Activated gamma-delta T cell (primary cell): ENCODE measurements at places on chromosomes 11 and 22.

DNA sequence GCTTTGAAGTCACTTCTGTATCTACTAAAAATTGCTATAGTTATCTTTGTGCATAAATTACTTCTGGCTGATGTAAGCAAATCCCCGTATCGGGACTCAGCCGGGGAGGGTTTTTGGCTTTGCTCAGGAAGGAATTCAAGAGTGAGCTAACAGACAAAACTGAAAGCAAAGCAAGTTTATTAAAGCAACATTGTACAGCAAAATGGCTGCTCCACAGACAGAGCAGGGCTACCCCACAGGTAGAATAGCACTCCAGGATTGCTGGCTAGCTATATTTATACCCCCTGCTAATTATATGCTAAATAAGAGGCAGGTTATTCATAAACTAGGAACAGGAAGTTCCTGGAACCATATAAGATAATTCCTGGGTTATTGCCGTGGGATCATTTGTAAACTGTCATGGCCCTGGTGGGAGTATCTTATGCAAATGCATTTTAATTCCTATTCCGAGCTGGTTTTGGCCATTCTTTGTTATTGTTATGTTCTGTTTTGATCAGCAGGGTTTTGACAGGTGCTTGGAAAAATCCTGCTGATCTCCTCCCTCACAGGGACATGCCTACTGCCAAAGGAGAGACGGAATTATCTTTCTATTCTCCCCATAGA, 15.2 kb downstream of the MIF start:
- DNase-seq, result no peak

GRCh38 chr11:71235719-71236118, 16.7 kb downstream of the SHANK2 start:
- DNase-seq, result no peak

DNA sequence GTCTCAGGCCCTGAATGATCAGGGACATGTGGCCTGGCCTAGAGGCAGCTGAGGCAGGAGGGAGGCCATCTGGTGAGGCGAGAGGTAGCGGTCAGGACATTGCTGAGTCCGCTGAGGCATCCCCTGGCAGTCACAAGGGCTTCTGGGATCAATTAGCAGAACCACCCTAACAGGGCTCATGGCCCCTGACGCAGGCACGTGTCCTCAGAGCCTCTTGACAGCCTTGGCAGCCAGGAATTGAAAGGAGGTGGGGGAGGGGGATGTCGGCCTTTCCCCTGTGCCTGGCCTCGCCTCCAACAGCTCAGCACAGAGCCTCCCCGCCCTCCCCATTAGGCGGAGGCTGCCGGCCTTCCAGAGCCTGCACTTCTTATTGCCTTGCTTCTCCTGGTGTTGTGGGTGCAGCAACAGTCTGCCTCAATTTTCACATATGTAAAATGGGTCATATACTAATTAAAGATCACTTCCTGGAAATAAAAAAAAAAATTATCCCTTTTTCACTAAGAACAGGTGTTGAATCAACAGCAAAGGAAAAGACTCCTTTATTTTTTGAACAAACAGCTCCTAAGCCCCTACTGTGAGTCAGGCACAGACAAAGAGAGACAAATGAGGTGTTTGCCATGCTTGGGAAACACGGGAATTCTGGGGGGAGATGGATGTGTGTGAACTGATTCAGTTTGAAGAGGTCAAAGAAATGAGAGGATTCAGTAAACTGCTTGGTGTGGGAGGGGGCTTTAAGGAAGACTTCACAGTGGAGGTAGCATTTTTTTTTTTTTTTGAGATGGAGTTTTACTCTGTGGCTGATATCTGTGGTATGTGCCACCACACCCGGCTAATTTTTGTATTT, 55.3 kb downstream of the NFAM1 start:
- DNase-seq, result no peak

GRCh38 chr11:118911880-118912741, 13.6 kb downstream of the BCL9L start:
- DNase-seq, result peak; percentile 66

GRCh38 chr22:41863472-41863871, 30.6 kb downstream of the SREBF2 start:
- no peak for DNase-seq

DNA sequence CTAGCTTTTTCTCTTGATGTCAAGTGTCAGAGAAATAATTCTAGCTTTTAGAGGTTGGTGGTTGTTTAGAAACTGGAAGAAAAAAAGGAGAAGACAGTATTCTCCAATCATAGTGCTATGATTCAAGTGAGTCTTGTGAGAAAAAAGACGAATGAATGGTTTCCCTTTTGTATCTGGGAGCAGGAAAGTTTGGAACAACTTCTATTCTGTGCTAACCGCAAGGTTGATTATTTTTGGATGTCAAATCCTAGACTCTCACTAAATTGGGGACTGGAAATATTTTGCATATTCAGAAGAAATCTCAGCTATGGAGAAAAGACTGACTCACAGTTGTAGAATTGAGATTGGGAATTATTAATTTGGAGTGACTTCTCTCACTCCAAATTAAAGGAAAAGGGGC, 69.2 kb downstream of the SYT13 start:
- DNase-seq, result no peak

DNA sequence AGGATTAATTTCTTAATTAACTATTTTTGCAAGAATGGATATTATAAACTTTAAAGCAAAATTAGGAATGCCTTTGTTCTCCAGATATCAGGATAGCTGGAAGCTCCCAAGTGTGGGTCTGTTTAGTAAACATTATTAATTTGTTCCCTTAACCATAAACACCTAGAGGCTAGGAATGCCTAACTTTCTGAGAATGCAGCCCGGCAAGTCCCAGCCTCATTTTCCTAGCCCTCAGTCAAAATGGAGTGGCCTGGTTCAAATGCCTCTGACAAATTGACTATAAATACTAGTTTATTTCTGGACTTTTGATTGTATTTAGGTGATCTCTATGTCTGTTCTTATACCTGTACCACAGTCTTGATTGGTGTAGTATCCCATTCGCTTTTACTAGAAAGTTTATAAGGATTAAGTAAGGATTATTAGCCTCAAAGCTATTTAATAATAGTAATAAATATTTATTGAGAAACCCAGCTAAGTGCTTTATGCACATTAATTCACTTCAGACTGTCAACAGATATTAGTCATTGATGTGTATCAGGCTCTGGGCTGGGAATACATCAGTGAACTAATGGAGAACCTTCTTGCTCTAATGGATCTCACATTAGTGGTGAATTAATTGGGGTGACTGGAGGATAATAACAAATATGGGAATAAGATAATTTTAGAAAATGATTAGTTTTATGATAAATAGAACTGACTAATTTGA, 25.8 kb downstream of the PPME1 start:
- no peak for DNase-seq

DNA sequence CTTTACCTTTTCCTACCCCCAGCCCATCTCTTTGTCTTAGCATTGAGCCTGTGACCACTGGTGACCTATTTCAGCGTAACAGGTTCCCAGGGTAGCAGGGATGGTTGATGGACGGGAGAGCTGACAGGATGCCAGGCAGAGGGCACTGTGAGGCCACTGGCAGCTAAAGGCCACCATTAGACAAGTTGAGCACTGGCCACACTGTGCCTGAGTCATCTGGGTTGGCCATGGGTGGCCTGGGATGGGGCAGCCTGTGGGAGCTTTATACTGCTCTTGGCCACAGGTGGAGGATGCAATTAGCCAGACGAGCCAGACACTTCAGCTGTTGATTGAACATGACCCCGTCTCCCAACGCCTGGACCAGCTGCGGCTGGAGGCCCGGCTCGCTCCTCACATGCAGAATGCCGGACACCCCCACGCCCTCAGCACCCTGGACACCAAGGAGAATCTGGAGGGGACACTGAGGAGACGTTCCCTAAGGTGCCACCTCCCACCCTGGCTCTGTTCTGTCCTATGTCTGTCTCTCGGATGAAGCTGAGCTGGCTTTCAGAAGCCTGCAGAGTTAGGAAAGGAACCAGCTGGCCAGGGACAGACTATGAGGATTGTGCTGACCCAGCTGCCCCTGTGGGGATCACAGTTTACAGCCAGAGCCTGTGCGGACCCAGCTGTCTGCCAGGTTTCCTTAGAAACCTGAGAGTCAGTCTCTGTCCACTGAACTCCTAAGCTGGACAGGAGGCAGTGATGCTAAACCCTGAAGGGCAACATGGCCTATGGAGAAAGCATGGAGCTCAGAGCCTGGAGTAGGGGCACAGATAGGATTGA, 29.8 kb downstream of the PIK3IP1 start:
- no peak for DNase-seq

- DNase-seq, result no peak
Measured at GRCh38 chr11:116175707-116176106, 597.1 kb downstream of the BUD13 start.

GRCh38 chr11:46674463-46675287, 25.7 kb downstream of the ARHGAP1 start:
- no peak for DNase-seq

DNA sequence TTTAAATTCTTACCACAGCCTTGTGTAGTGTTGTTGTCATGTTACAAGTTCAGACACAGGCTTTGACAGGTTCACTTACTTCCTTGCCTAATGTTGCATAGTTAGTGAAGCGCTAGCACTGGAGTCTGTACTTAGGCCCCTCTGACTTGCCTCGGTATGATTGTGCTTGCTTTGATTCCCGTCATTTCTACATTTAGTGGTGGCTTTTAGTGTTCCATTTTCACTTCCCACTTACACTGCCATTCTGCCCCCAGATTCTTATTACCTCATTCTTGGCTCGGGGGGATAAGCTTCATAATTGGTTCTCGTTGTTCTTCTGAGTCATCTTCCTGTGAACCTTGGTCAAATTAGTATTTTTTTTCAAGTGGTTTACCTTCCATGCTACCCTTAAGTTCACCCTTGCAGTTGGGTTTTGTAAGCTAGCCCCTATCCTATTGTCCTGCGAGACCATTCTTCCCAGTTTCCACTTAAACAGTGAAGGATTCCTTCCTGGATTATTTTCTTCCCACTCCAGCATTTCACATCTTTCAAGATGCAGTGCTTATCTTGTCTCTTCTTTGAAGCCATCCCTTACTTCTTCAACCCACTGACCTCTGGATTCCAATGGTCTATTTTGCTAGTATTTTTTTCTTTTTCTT, 68.7 kb downstream of the DDX10 start:
- DNase-seq, result no peak

- DNase-seq, result no peak
Measured at GRCh38 chr22:30310881-30311771, 15.6 kb downstream of the TBC1D10A start.

- no peak for DNase-seq
Measured at GRCh38 chr11:116519499-116519898, 253.3 kb downstream of the BUD13 start.

DNA sequence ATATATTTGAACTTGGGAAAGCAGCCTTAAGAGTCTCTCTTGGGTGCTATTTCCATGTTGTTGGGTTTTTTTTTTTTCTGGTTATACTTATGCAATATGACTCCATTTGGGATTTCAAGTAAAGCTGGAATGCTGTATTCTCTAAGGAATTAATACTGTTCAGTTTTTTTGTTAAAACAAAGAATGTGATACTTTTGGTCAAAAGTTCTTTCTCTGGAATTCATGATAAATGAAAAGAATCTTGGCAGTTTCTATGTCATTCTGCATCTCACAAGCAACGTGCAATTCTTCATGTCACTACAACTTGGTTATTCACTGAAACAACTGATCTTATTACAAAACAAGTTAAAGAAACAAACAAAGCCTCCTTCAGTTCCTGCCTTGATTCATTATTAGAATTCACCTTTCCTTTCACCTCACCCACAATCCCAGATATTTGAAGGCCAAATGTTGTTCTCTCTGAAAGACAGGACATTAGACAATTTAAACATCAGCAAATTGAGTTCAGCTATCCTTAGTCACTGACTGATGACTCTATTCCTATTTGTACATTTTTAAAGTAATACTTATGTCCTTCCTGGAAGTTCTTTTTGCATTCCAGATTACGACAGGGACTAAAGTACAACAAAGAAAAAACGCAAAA, 176.2 kb downstream of the SBF2 start:
- DNase-seq, result no peak

GRCh38 chr11:118547132-118547531, 16.1 kb downstream of the TMEM25 start:
- DNase-seq, result no peak

GRCh38 chr11:7555052-7555699, 41.4 kb downstream of the PPFIBP2 start:
- DNase-seq, result no peak

GRCh38 chr11:129973068-129973467, 29.6 kb downstream of the PRDM10 start:
- DNase-seq, result no peak

- DNase-seq, result no peak
Measured at GRCh38 chr11:93487032-93487483, 56.1 kb downstream of the SMCO4 start.

- DNase-seq, result no peak
Measured at GRCh38 chr11:116513278-116513823, 259.4 kb downstream of the BUD13 start.

- DNase-seq, result no peak
Measured at GRCh38 chr11:116793772-116794097, 2.1 kb upstream of the APOA5 start.

- no peak for DNase-seq
Measured at GRCh38 chr11:102391549-102392237, 44.7 kb downstream of the BIRC2 start.

- DNase-seq, result no peak
Measured at GRCh38 chr11:15923183-15923582, 433.2 kb downstream of the SOX6 start.

DNA sequence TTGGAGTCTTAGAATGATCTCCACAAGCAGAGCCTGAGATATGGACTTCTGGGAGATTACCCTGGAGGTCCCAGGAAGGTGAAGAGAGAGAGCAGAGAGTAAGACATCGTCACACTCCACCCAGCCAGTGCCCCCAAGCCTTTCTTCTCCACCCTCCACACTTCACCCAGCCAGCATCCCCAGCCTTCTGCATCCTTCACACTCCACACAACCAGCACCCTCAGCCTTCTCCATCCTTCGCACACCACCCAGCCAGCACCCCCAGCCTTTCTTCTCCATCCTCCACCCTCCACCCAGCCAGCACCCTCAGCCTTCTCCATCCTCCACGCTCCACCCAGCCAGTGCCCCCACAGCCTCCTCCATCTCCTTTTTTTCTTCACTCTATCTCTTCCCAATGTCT, 603.9 kb upstream of the B3GAT1 start:
- DNase-seq, result no peak

GRCh38 chr11:122984186-122985011, 2.8 kb upstream of the BSX start:
- no peak for DNase-seq

- DNase-seq, result no peak
Measured at GRCh38 chr22:37726241-37726887, 29.5 kb downstream of the TRIOBP start.
